ENCODE measurements at places on chromosomes 12 and 14.

DNA sequence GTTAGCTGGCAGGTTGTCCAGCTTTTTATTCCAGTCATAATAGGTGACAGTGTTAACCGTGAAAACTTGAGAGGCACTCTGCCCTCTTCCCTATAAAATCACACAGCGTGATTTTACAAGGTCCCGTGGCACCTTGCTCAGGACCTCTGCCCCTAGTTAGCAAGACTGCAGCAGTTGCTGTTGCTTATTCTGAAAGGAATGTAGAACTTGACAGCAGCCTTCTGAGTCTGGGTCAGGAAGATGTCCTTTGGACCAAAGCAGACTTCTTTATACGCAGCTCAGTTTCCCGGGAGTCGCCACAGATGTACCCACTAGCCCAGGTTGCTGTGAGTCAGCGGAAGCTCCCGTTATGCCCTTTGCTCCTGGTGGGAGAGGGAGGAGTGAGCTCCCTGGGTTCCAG lies 13.2 kb downstream of the PRKAB1 start:
- DNase-seq: no peak

- no peak for DNase-seq
These were observed 65.2 kb downstream of the TSPAN9 start for GRCh38 chr12:3142386-3142785.

DNA sequence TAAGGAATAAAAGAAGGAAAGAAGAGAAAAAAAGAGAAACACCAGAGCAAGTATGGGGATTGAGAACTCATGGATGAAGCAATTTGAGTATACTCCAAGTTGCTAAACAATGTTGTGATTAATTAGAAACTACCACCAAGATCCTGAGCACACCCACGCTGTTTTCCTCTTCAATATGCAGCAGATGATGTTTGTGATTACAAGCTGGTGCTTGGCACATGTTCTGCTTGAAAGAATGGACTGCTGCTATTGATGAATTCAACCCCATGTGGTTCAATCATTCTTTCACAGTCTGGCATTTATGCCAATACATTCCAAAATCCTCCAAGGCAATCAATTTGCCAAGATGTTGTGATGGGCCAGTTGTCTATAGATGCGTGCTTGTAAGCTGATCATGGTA lies 146.8 kb downstream of the SLC2A13 start:
- DNase-seq: no peak

DNA sequence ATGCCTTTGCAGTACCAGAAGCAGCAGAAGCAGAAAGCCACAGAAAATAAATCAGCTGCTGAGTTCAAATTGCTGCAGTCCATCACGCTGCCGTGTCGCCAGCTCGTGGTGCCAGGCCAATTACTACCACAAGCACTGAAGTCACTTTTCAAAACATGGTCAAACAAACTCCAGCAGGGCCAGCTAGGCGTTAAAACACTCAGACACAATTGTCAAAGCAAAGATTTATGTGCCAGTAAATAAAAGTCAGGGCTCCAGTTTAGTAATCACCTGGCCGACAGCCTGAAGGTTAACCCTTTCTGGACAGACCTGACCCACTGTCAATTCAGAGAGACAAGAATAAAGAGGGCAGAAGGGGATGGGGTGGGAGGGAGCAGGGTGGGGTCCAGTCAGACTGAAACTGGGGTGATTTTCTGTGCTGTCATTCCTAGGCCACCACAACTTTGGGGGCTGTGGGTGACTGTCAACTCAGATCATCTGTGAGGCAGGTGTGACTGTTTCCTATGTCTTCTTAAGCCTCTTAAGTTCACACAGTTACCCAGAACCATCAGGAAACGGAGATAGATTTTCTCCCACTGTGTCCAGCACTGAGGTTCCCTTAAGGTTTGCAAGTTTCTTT lies 109.8 kb upstream of the FUT8 start:
- no peak for DNase-seq

- DNase-seq: no peak
These were observed 297.5 kb downstream of the ZFP36L1 start for GRCh38 chr14:68495101-68496039.

DNA sequence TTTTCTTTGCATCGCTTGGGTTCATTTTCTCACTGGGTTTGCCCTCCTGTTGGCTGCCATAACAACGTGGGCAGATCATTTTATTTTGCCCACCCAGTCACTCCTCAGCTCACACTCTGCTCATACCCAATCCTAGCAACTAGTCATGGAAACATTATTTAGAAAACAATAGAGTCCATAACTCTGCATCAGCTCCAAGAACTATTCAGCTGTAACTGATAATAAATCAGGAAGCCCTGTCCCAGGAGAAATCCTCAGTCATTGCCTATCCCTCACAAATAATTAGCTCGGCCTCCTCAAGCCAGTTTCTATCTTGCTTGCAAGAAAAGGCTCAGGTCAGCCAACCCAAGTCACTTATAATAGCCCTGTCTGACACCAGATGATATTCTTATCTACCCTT lies 43.2 kb downstream of the RTN1 start:
- DNase-seq: no peak

GRCh38 chr12:113130457-113131135 lies 5.0 kb downstream of the RASAL1 start:
- no peak for DNase-seq

DNA sequence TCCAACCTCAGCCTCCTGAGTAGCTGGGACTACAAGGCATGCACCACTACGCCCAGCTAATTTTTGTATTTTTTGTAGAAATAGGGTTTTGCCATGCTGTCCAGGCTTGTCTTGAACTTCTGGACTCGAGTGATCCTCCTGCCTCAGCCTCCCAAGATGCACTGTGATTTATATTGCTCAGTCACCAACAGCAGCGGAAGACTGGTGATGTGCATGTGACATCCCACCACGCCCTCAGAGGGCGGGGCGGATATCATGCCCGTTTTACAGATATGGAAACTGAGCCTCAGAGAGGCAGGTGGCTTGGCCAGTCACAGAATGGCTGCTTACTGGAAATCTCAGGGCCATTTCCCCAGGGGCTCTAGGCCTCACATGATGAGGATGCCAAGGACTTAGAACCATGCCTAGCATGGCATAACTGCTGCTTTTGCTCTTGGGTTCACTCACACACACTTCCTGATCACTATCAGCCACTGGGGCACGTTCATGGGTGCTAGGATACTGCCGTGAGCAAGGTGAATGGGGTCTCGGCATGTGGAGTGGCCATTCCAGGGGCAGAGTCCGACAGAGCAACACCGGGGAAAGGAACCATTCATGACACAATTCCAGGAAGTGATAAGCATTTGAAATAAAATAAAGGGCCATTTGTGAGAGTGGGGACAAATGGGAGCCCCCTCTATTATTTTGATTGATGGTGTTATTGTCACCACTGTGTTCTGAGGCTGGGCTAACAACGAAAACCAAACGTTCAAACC lies 31.9 kb downstream of the RBM19 start:
- DNase-seq: no peak

DNA sequence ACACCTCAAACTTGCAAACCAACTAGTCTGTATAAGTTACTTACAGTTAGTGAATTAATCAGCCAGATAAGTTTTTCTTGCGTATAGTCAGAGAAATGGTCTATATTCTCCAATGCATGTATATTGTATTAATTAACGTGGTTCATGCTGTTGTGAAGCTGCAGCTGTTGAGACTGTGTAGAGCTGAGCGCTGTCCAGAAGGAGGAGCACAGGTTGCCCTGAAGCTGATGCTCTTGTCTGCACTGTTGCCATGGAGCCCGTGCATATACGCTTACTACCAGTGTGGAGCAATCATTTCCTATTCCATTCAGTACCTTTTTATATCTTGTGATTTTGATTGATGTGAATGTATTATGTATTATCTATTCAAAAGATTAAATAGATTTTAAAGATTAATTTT lies 74.3 kb upstream of the ARID2 start:
- no peak for DNase-seq

DNA sequence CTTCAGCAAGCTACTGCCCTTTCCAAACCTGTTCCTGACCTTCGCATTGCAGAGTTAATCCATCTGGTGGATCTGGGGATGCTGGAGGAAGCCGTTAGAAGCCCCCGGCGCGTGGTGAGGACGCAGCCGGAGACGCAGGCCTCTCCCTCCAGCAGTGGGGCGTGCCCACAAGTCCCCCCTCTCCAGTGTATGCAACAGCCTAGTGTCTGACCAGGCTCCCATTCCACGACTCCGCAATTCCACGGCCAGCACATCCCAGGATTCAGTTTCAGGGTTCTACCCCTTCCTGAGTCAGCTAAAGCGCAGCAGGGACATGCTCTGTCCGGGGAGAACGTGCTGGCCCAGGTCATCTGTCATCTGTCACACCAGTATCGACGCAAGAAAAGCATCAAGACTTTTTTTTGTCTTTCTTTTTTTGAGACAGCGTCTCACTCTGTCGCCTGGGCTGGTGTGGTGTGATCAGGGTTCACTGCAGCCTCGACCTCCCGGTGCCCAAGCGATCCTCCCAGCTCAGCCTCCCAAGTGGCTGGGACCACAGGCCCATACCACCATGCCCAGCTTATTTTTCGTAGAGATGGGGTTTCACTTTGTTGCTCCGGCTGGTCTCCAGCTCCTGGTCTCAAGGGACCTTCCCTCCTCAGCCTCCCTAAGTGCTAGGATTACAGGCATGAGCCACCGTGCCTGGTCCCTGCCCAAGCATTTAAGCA lies 8.0 kb upstream of the DYNC1H1 start:
- no peak for DNase-seq

- no peak for DNase-seq
These were observed 12.8 kb upstream of the YARS2 start for GRCh38 chr12:32768518-32768917.

DNA sequence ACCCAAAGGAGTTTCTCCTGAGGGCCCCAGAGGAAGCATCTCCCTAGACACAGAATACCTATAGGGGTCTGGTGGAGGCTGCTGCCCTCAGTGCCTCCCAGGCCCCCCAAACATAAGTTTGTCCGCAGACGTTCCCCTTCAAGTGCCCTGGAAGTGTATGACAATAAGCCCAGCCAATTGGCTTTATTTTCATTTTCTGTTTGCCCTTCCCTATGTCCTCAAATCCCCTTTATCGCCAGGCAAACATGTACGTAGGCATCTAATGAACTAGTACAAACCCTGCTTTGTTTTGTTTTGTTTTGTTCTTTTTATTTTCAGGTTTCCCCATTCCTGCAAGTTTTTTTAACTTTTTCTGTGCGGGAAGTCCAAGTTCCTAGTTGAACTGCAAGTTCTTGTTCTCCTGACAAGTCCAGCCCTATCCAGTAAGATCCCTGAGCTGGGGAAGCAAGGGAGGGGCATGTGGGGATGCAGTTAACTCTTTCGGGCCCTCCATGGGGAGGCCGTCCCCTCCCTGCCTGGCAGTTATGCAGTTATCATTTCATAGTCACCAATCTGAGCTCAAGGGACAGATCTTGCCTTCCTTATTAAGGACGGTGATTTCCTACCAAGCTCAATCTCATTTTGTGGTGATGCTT lies 141.9 kb downstream of the KCNA5 start:
- no peak for DNase-seq

GRCh38 chr12:89949457-89950195 lies 241.0 kb upstream of the ATP2B1 start:
- no peak for DNase-seq

- no peak for DNase-seq
These were observed 145.7 kb downstream of the NUAK1 start for GRCh38 chr12:105992849-105993740.

DNA sequence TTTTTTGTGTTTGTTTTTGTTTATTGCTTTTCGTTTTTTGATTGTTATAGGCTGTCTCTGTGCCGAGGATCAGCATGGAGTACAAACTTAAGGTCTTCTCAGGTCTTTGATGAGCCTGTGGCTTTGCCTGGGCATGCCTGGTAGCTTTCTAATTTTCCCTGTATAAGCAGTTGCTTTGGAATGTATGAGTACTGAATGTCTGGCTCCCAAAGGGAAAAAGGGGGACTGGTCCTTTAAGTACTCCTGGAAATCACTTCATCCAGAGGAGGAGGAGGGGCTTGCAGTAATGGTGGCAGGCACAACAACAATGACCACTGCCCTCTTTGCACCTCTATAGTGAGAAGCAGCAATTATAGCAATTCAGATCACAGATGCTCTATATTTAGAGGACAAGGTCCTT lies 67.6 kb upstream of the TTC7B start:
- DNase-seq: no peak

DNA sequence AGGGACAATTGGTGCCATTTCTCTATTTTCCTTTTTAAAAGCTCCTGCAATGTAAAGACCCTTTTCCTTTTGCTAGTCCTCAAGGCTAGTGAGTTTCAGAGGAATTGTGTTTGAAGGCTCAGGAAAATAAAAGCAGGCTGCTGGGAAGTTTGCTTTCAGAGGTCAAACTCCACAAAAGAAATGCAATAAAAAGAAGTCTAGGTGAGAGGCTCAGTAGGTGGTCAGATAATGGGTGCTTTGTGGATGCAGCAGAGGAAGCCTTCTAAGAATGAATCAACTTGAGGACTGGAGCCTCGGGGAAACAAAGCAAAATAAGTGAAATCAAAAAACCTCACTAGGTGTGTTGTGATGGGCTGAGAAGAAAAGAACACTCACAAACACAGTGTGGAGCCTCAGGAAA lies 10.3 kb downstream of the CCDC175 start:
- no peak for DNase-seq

GRCh38 chr12:92134638-92135274 lies 10.9 kb downstream of the BTG1 start:
- no peak for DNase-seq

GRCh38 chr12:27766587-27766986 lies 13.4 kb upstream of the KLHL42 start:
- DNase-seq: no peak

- peak; percentile 99 for DNase-seq
These were observed 18.7 kb downstream of the TSHR start for GRCh38 chr14:80973931-80974641.

- DNase-seq: no peak
These were observed 120.7 kb downstream of the SLC25A21 start for GRCh38 chr14:37051680-37052079.

DNA sequence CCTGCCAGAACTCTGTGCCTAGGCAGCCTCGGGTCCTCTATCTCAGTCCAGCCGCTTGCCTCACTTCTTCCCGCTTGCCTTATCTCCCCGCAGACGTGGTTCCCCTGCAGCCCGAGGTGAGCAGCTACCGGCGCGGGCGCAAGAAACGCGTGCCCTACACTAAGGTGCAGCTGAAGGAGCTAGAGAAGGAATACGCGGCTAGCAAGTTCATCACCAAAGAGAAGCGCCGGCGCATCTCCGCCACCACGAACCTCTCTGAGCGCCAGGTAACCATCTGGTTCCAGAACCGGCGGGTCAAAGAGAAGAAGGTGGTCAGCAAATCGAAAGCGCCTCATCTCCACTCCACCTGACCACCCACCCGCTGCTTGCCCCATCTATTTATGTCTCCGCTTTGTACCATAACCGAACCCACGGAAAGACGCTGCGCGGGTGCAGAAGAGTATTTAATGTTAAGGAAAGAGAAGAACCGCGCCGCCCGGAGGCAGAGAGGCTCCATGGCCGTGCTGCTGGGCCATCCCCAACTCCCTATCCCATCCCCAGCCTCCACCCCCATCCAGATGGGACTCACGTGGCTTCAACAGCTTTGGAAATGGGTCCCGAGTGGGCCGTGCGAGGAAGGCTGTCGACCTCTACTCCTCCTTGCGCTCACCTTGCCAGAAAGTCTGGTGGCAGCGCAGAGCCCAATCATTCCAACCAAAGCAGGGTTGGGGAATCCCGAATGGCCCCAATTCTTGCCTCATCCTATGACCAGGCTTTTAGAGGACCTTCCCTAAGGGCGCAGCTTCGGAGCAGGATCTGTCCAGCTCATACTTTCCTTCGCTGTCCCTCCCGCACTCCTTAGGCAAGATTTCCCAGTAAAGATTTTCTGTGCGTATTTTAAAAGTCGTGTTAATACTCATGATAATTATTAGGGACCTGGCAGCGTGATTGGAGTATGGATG lies 6.5 kb downstream of the HOXC13 start:
- no peak for DNase-seq

GRCh38 chr12:49352351-49352750 lies 5.7 kb downstream of the DNAJC22 start:
- DNase-seq: no peak

- DNase-seq: peak; percentile 84
These were observed 902 bp downstream of the EML5 start for GRCh38 chr14:88791629-88792472.

Measured in DMS79 treated with DMSO at 0.1 percent for 48 hours (cell line).